Spinal cord (tissue), 10 donors: ENCODE measurements at places on chromosomes 6 and 20.

DNA sequence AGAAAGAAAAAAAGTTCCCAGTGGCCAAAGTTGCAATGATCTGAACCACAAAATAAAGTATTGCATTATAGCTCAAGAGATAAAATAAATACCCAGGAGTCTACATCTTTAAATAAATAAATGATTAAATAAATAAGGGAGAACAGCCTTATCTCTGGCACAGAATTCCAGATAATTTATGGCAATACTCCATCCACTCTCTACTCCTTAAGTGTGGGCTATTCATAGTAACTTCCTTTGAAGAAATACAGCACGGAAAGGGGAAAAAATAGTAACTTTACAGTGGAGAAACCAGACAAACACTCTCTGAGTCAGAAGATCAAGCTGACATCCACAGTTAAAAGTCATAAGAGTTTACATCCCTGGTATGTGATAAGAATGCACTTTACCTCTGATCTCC is 11.6 kb downstream of the AURKA start:
- no peak for DNase-seq

DNA sequence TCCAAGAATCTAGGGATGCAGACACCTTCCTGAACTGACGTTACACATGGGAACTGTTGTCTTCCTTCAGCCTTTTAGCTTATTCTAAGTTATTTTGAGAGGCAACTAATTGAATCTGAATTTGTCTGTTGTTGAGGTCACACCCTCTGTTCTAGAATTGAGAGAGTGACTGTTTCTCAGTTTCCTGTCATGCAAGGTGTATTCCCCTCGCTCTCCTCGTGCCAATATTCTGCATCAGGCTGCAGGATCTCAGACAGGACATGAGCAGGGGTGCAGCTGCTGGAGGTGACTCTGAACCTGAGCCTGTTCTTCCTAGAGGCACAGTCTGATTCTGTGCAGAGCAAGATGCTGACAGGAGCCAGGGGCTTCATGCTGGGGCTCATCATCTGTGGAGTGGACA is 52.5 kb downstream of the HLA-DPB1 start:
- DNase-seq, result no peak

DNA sequence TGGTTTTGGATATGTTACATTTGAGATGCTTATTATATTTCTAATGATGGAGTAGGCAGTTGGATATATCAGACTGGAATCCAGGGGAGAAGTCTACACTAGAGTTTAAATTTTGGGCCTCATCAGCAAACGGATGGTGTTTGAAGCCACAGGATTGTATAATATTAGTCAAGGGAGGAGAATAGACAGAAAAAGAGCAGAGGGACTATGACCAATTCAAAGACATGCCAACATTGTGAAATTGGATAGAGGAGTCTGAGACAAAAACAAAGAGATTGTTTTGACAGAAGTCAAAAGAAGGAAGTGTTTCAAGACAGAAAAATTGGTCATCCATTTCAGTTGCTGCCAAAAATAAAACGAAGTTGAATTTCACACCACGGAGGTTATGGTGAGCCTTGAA is 66.5 kb downstream of the NOX3 start:
- no peak for DNase-seq

DNA sequence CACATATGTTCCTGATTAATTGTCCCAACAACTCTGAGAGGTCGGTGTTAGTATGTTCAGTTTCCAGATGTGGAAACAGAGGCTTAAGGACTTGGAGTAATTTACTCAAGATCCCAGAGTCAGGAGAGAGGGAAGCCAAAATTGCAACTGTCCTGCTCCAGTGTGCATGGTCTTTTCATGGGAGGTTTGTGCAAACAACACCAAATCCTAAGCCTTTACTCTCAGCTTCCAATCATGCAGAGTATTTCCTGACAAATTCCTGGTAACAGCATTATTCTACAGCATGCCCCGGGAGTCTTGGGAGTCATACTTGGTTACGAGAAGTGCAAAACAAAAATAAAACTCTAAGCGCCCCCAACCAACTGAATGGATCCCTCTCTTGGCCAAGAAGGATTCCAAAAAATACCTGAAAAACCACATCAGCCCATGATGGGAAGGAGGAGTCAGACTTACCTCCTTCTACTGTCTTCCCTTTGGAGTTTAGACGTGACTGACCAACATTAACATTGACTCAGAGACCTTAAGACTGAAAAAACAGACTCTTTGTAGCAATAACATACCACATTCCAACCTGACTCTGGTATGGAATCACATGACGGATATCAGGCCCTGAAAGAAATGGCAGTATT is 30.8 kb upstream of the PPP1R3G start:
- no peak for DNase-seq

- no peak for DNase-seq
Observed at GRCh38 chr20:1473246-1474220, 6.9 kb upstream of the NSFL1C start.

GRCh38 chr6:133814238-133814637 is 74.7 kb upstream of the TCF21 start:
- DNase-seq, result no peak

GRCh38 chr6:38460186-38460585 is 179.5 kb downstream of the BTBD9 start:
- no peak for DNase-seq

GRCh38 chr6:7685276-7685675 is 40.6 kb upstream of the BMP6 start:
- DNase-seq, result no peak

DNA sequence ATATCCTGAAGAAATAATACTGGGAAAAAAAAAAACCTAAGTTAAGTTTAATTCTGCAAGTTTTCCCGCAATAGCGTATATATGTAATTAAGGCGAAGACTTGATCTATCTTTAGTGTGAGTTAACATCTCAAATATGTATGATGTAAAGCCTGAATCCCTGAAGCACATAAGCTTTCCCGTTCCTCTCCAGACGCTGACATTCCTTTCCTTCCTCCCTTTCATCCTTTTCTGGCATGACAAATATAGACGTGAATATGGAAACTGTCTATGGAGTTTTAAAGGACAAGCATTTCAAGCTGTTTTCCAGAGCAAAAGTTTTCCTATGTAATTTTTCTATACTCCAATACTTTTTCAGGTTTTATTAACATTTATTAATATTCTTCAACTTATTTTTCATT is 637.0 kb downstream of the COL12A1 start:
- no peak for DNase-seq

DNA sequence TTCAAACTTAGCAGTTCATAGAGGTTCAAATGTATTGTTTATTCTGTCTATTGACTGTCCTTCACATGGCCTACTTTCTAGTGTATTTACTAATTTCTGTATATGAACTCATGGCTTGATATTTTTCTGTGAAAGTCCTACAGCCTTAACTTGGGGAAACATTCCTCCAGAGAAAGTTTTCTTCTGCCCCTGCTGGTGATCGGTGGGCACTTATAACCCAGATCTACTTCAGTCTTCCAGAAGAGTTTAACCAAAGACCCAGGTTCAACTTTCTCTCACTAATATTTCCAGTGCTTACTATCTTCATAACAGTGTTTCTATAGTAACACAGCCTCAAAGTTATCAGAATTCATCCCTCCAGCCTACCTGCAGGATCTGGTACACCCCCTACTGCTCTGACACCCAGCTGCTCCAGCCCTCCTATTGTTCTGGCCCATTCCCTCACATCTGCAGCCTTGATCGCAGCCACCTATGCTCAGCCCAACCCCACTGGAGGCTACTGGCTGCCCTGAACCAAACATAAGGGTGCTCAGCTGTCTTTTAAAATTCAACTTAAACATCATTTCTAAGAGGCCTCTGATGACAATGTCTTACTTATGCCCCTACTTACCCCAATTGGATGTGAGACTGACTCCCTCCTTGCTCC is 72.3 kb downstream of the TBX18 start:
- DNase-seq, result no peak

- DNase-seq, result no peak
Observed at GRCh38 chr20:19851861-19852260, 93.8 kb downstream of the RIN2 start.

DNA sequence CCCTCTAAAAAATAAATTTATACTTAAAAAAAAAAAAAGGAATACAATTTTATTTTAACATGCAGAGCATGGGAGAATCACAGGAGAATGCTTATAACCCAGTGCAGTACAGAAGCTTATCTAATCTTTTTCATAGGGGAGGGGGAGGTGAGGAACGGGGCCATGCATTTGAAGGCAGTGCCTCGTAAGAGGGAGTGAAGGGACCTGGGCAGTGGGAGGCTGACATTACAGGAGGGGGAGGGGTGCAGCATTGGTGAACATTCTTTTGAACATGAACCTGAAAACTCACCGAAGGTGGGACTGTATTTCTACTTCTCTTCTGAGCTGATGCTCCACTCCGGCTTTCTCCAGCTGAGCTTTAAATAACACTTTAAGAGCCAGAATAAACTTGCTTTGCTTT is 9.3 kb downstream of the AURKA start:
- no peak for DNase-seq

DNA sequence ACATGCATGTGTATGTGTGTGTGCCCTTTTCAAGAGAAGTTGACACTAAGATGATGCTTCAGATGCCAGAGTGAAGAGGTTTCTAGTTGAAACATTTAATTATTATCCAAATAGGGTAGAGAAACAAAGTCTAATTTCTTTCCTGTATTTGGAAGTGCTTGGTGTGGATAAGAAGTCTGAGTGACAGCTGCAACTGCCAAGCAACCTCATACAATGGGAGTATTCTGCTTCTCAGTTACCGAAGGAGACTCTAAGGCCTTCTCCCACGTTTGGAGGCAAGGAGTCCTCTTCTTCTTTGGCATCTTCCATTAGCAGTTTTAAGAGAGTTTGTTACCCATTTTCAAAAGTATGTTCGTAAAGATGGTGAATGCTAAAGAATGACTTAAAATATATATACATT is 82.4 kb downstream of the HDGFL1 start:
- no peak for DNase-seq

DNA sequence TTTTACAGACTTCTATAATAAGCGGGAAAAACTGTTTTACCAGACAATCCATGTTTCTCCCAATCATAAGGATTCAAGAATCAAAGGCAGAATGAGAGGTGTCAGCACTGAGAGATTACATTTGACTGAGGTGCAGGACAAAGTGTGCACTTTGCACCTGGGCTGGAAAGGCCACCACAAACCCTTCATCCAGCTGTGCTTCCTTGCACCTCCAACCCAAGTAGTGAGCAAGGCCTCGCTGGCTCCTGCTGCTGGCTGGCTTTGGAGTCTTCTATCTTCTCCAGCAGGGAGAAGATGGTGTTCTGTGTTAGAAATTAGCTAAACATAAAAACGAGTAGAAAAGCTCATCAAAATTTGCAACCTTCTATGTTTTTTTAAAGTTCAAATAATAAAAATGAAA is 77.7 kb downstream of the CHD6 start:
- DNase-seq, result no peak

DNA sequence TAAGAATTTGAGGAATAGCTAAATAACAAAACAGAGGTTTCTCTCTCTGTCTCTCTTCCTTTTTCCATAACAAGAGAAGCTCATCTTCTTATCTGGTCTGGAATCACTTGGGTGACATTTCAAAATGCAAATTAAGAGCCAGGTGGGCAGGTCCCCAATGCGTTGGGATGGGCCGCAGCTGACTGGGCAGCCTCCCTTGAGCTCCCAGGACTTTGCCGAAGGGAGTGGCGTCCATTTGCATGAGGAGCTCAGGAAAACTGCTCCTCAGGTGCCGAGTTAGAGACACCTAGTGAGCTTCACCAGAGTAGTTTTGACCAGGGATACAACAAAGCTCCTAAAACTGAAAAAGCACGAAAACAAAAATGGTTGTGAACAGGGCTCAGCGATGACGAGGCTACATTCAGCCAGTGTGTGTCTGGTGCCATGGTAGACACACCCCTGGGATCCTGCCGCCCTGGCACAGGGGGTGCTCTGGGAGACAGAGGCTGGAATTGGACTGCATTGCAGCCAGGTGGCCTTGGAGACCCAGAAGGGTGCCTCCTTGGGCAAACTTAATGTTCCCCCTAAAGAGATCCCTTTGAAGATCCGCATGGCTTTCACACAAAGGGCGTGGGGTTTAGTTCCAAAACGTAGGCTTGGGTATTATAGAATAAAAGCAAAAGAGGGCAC is 13.5 kb upstream of the SERPINB6 start:
- no peak for DNase-seq

DNA sequence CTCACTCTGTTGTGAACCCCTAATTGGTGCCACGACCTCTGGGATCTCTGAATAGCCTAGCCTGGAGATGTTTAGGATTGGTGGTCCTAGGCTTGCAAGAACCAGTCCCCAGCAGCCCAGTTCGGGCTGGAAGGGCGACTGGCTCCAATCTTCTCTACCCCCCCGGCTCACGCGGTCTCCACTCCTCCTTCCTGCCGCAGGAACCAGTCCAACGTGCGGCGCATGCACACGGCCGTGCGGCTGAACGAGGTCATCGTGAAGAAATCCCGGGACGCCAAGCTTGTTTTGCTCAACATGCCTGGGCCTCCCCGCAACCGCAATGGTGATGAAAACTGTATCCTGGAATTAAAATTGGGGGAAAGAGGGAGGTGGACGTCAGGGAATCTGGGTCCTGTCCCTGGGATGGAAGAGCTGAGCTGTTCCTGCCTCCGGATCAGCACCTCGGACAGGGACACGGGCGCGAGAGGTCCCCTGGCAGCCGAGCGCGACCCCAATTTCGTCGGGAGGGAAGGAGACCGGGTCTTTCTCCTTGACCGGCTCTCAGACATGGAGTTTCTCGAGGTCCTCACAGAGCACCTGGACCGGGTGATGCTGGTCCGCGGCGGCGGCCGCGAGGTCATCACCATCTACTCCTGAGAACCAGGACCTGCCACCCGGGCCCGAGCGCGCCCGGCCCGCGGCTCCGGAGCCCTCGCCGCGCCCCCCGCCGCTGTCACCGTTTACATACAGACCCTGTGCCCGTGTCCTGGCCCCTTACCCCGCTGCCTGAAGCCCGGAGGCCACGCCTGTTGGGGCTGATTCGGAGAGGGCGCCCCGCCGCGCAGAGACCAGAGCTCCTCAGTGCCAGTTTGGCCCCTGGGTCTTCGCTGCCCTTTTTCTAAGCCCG is 28.2 kb downstream of the SLC12A5 start:
- DNase-seq, result peak; percentile 73

- no peak for DNase-seq
Observed at GRCh38 chr6:97240222-97240621, 42.8 kb downstream of the MMS22L start.

- DNase-seq, result peak; percentile 32
Observed at GRCh38 chr6:93420163-93420795, 920 bp upstream of the EPHA7 start.

GRCh38 chr6:129510950-129511349 is 199.0 kb downstream of the ARHGAP18 start:
- no peak for DNase-seq

- DNase-seq, result no peak
Observed at GRCh38 chr6:12110523-12111362, 98.6 kb downstream of the HIVEP1 start.

- DNase-seq, result no peak
Observed at GRCh38 chr20:20970841-20971240, 135.3 kb downstream of the LINC00237 start.

- DNase-seq, result no peak
Observed at GRCh38 chr6:131122516-131122915, 12.8 kb upstream of the AKAP7 start.
